ENCODE measurements at places on chromosomes 2 and 18. TPM values are rescaled to one million over a fixed set of nuclear protein-coding genes. Genes with fewer than 3 reads are reported as not detected.

The BCL2 gene
- total RNA-seq: 2.7 TPM

The DSC2 gene
- 116 TPM for total RNA-seq

The MPP4 gene
- 0.35 TPM for total RNA-seq

The RAPGEF4 gene
- 1.4 TPM for total RNA-seq

The CYS1 gene
- total RNA-seq: 0.28 TPM

The CDCA7 gene
- total RNA-seq: 32.7 TPM

The CHRNG gene
- total RNA-seq: not detected

The ODC1 gene
- 253 TPM for total RNA-seq

The AMER3 gene
- total RNA-seq: not detected

The VAMP8 gene
- total RNA-seq: 150 TPM

The PDE1A gene
- under 0.01 TPM for total RNA-seq

The TNFAIP6 gene
- total RNA-seq: not detected

The LIMS3 gene
- total RNA-seq: 1.4 TPM

The FN1 gene
- total RNA-seq: 679 TPM

The DOK6 gene
- not detected for total RNA-seq

The MERTK gene
- 2.3 TPM for total RNA-seq

The SCYGR4 gene
- total RNA-seq: not detected

The FOXI3 gene
- not detected for total RNA-seq

The ZNF385B gene
- not detected for total RNA-seq

The KYNU gene
- total RNA-seq: 24.9 TPM

The GALR1 gene
- not detected for total RNA-seq

The POTEI gene
- not detected for total RNA-seq

The RAB6D gene
- total RNA-seq: not detected

The MRPS9 gene
- total RNA-seq: 31.0 TPM

The FBXO48 gene
- 0.56 TPM for total RNA-seq

The IL1RN gene
- 163 TPM for total RNA-seq

The ATP6V1B1 gene
- total RNA-seq: not detected

The MEIS1 gene
- total RNA-seq: 14.6 TPM

Measured in airway epithelial cell (primary cell).